Glomerular endothelial cell (primary cell): ENCODE measurements at places on chromosomes 13 and 19. TPM values are rescaled to one million over a fixed set of nuclear protein-coding genes. Genes with fewer than 3 reads are reported as not detected.

Gene CACNA1A
- total RNA-seq = 0.34 and 0.58 TPM in 2 replicates

Gene TFPT
- 58.5 and 63.2 TPM in 2 replicates for total RNA-seq

Gene TMEM145
- total RNA-seq = 0.29 TPM in 1 of 2 replicates, not detected in the other

Gene SIGLEC12
- not detected in 2 replicates for total RNA-seq
